Pancreas (tissue), 10 donors: ENCODE measurements at places on chromosomes 1 and 21. TPM values are rescaled to one million over a fixed set of nuclear protein-coding genes. Genes with fewer than 3 reads are reported as not detected.

The BGLAP gene
- 1.4 TPM for total RNA-seq

The PKP1 gene
- total RNA-seq: 0.06 TPM

DNA sequence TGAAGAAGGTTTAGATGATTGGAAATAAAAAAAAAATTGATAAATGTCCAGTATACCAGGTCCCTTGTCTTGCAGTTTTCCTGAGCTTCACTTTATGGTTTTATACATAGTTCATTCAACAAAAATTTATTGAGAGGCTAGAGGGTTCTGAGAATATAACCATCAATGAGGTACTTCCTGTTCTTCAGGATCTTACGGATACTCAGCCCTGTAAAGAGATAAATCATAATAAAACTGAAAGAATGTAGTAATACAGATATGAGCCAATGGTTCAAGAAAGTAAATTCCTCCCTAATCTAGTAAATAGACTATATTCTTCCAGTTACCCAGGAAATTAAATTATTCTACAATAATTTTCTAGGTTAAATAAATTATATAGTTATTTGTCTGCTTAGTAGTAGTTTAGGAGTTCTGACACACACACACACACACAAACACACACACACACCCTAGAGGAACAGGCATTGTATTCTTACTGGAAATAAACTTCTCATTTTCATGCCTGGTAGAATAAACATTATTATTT lies 70.4 kb upstream of the HMCN1 start:
- no peaks in the 10 kb centered on the region for H3K4me1 ChIP-seq
- no peaks in the 10 kb centered on the region for H3K27me3 ChIP-seq
- no peak overlapping the region for H3K4me3 ChIP-seq

DNA sequence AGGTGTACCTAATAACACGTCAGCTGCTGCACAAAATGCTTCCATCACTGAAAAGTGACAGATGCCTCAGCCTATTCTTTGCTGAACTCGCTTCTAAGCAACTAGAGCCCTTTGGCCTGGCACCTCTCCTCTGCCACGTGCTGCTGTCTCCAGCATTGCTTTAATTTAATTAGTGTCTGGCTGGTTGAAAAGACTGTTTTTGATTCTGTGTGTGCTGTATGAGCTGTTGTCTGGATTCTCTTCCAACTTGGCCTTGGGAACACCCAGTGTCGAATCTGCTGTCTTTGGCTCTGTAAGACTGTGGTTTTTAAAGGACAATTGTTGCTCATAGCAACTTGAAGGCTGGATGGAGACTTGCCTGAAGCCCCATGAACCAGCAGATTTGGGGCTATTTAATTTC lies 109.5 kb downstream of the PSMG1 start:
- DNase-seq: no peak
- no peak overlapping the region for H3K4me3 ChIP-seq
- no peaks in the 10 kb centered on the region for H3K36me3 ChIP-seq
- H3K4me1 ChIP-seq: no peaks in the 10 kb centered on the region

GRCh38 chr1:18528616-18529015 lies 47.9 kb downstream of the KLHDC7A start:
- H3K4me3 ChIP-seq: no peak overlapping the region
- no peaks in the 10 kb centered on the region for H3K4me1 ChIP-seq
- H3K27ac ChIP-seq: no peak overlapping the region
- no peak for DNase-seq
- no peaks in the 10 kb centered on the region for H3K36me3 ChIP-seq

GRCh38 chr1:2384941-2385481 lies 6.3 kb downstream of the MORN1 start:
- no peaks in the 10 kb centered on the region for H3K4me1 ChIP-seq
- H3K27me3 ChIP-seq: no peaks in the 10 kb centered on the region
- no peak overlapping the region for H3K27ac ChIP-seq
- no peak for DNase-seq

The GPATCH2 gene
- 7.0 TPM for total RNA-seq

The IFNLR1 gene
- 4.0 TPM for total RNA-seq

DNA sequence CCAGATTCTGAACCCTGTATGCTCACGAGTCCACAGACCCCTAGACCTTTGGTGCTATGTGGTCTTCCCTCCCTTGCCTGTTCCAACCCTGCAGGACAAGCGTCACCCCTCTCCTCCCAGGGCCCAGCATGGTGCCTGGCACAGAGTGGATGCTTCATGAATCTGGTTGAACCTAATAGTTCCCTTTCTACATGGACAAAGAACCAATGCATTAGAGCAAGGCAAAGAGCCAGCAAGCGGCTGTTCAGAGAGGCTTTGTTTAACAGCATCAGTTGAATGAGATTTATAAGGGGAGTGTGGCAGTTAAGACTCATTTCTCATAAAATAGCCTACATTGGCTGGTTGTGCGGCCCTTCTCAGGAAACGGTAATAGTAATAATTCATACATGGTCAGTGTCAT lies 14.9 kb downstream of the SLC26A9 start:
- H3K36me3 ChIP-seq: no peaks in the 10 kb centered on the region
- no peak overlapping the region for H3K27ac ChIP-seq
- H3K4me1 ChIP-seq: no peaks in the 10 kb centered on the region
- H3K4me3 ChIP-seq: no peak overlapping the region
- no peaks in the 10 kb centered on the region for H3K27me3 ChIP-seq

- H3K4me1 ChIP-seq: no peaks in the 10 kb centered on the region
- H3K27me3 ChIP-seq: no peaks in the 10 kb centered on the region
- no peaks in the 10 kb centered on the region for H3K36me3 ChIP-seq
- no peak overlapping the region for H3K4me3 ChIP-seq
- DNase-seq: no peak
- no peak overlapping the region for H3K27ac ChIP-seq
Measured at GRCh38 chr21:19468991-19469715, 1065.6 kb upstream of the TMPRSS15 start.

GRCh38 chr1:19411612-19412011 lies 73.7 kb downstream of the CAPZB start:
- no peak overlapping the region for H3K4me3 ChIP-seq
- H3K27me3 ChIP-seq: no peaks in the 10 kb centered on the region
- H3K4me1 ChIP-seq: no peaks in the 10 kb centered on the region
- no peaks in the 10 kb centered on the region for H3K36me3 ChIP-seq
- H3K27ac ChIP-seq: no peak overlapping the region

- no peaks in the 10 kb centered on the region for H3K27me3 ChIP-seq
- H3K36me3 ChIP-seq: peaks cover 34% of the 10 kb centered on the region
- H3K4me1 ChIP-seq: peaks cover 6% of the 10 kb centered on the region
- no peak overlapping the region for H3K27ac ChIP-seq
Measured at GRCh38 chr1:156248323-156248683, 447 bp upstream of the PAQR6 start.

- no peaks in the 10 kb centered on the region for H3K27me3 ChIP-seq
- no peaks in the 10 kb centered on the region for H3K4me1 ChIP-seq
- no peak overlapping the region for H3K27ac ChIP-seq
- no peaks in the 10 kb centered on the region for H3K36me3 ChIP-seq
- no peak for DNase-seq
Measured at GRCh38 chr21:28142697-28143096, 850.0 kb downstream of the LTN1 start.

DNA sequence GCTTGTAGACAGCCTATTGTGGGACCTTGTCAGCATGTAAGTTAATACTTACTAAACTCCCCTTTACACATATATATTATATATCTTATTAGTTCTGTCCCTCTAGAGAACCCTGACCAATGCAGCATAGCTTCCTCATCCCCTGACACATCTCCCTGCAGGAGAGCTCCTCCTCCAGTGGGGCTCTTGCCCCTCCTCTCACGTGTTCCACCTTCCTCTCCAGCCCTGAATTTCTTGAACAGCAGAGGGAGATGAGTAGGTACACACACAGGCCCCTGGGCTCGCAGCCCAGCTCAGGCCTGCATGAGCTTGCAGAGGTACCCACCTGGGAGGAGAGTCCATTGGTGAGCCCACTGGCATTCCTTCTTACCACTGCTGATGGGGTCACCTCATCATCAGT lies 27.3 kb upstream of the GOLT1A start:
- H3K4me3 ChIP-seq: no peak overlapping the region
- no peaks in the 10 kb centered on the region for H3K4me1 ChIP-seq
- H3K27me3 ChIP-seq: no peaks in the 10 kb centered on the region
- H3K36me3 ChIP-seq: peaks cover 24% of the 10 kb centered on the region
- H3K27ac ChIP-seq: no peak overlapping the region

- no peak overlapping the region for H3K27ac ChIP-seq
- no peak for DNase-seq
- H3K36me3 ChIP-seq: no peaks in the 10 kb centered on the region
- H3K4me1 ChIP-seq: no peaks in the 10 kb centered on the region
- no peaks in the 10 kb centered on the region for H3K27me3 ChIP-seq
Measured at GRCh38 chr1:172726740-172727139, 67.8 kb downstream of the FASLG start.

The KRTAP6-2 gene
- not detected for total RNA-seq

- no peaks in the 10 kb centered on the region for H3K36me3 ChIP-seq
- DNase-seq: no peak
- no peak overlapping the region for H3K27ac ChIP-seq
- no peak overlapping the region for H3K4me3 ChIP-seq
Measured at GRCh38 chr1:201053155-201053860, 29.8 kb upstream of the KIF21B start.

GRCh38 chr1:203776636-203777035 lies 11.7 kb downstream of the LAX1 start:
- H3K27ac ChIP-seq: no peak overlapping the region
- no peaks in the 10 kb centered on the region for H3K27me3 ChIP-seq
- no peaks in the 10 kb centered on the region for H3K4me1 ChIP-seq
- no peak overlapping the region for H3K4me3 ChIP-seq
- no peak for DNase-seq

The TP73 gene
- 0.28 TPM for total RNA-seq

DNA sequence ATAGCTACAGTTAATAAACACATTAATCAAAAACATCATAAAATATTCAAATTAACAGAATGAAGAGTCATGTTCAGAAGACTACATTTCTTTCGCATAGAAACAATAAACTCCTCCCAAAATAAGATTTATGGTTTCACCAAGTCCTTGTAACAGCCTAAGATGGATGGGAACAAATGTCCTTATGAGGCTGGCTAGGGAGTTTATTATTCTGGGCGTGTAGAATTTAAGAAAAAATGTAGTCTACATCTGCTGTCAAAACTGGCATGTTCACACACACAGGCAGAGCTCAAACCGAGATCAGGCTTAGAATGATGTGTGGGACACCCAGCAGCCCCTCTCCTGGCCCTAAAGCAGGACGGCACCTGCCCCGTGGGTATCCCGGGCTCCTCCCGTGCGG lies 101.1 kb downstream of the NPHP4 start:
- no peak overlapping the region for H3K27ac ChIP-seq
- no peaks in the 10 kb centered on the region for H3K27me3 ChIP-seq
- H3K4me1 ChIP-seq: no peaks in the 10 kb centered on the region
- DNase-seq: no peak
- no peaks in the 10 kb centered on the region for H3K36me3 ChIP-seq

DNA sequence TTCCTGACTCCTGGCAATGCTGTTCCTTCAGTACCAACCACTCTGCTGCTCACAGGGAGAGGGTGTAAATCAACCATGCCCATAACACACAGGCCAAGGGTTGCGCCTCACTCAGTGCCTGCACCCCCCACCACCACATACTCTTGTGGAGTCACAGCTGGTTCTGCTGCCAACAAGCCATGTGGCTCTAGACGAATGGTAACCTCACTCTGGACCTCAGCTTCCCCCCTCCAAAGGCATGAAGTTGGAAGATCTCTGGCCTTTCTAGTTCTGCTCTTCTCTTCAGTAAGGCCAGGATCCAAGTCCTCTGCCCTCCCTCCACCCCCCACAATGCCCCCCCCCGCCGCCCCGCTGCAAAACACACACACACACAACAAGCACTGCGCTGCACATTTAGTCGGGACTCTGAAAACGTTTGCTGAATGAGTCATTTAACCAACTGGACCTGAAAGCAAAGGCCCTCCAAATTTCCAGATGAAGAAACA lies 1.7 kb upstream of the GLIS1 start:
- no peak overlapping the region for H3K27ac ChIP-seq
- peaks cover 12% of the 10 kb centered on the region for H3K27me3 ChIP-seq
- DNase-seq: no peak
- H3K4me1 ChIP-seq: no peaks in the 10 kb centered on the region
- no peak overlapping the region for H3K4me3 ChIP-seq

DNA sequence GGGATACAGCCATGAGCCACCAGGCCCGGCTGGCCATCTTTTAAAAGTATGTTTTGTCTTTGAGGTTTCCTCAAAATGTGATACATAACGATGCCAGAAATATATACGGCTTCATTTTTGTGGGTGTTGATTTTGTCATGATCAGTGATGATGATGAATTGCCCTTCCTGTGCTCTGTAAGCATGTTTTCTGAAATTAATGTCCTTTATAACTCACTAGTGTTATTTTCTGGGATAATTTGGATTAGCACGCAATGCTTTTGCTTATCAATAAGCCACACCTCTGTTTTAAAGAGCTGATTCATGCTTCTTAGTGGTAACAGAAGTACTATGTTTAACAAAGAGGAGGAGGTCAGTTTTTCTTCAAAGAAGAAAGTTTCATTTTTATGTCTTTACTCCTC lies 25.6 kb downstream of the PHACTR4 start:
- H3K27ac ChIP-seq: no peak overlapping the region
- no peaks in the 10 kb centered on the region for H3K27me3 ChIP-seq
- no peaks in the 10 kb centered on the region for H3K36me3 ChIP-seq
- DNase-seq: no peak
- H3K4me3 ChIP-seq: no peak overlapping the region
